Breast epithelium (tissue), 4 donors: ENCODE measurements at places on chromosomes 5 and 9.
A peak's percentile ranks its signal among the peaks of the same experiment; 100 is the strongest.

DNA sequence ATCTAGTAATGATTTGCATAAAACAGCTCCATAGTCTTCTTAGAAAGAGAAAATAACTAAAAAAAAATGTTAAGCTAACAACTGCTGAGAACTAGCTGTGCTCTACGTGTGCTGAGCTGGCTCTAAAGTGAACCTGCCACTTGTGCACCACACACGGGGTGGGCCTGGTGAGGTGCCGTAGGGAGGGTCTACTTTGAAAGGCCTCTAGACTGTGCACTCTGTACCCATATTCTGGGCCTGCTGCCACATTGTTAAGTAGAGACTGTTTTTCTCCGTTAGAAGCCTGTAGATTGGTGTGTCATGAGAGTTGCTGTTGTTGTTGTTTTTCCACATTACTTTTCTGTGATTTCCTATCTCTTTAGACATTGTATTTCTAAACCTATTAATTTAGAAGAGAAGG lies 93.9 kb downstream of the CD180 start:
- DNase-seq = no peak

GRCh38 chr9:100101608-100102007 lies 2.6 kb downstream of the INVS start:
- no peak for DNase-seq

DNA sequence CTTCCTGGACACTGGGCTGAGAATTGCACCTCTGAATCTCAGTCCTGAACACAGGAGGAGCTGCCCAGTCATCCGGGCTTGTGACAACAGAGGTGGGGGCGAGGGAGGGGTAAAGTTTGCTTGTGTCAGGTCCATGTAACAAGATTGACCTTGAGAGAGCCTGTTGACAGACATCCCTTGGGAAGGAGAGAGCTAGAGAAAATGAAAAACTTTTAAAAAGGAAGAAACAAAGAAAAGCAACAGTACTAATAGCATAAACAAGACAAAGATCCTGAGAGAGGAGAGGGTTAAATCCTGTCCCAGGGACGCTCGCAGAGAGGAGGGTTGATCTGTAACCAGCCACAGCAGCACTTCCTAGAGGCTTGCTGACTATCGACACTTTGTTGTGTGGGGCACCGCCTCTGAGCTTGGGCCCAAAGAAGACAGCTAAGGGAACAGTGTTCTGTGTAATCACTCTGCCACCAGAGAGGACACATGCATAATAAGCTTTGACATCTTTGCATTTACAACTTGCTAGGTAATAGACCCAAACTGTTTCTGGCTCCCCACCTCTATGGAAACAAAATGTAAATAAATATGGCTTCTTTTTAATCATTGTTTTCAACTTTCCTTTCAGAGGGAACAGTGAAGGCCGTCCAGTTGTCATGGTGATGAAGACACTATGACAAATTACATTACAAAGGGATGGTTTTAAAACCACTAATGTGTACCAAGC lies 363.7 kb downstream of the CSNK1G3 start:
- no peak for DNase-seq

- no peak for DNase-seq
These were observed 355.7 kb upstream of the ADAMTSL1 start for GRCh38 chr9:18118268-18118667.

DNA sequence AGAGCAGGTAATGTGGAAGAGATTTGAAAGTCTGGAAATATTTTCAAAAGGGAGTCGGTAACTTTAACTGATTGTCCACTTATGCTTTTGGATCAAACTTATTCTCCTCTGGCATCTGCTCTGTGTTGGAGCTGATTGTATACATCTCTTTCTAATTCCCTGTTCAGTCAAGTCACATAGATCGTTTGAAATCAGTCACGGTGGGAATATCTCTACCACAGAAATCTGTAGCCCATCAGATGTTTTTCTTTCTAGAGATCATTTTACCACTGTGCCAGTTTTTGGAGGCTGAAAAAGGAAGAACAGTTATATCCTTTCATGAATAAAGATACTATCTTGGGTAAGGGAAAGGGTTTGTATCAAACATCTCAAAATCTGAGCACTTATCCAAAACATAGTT lies 1853.3 kb downstream of the EFNA5 start:
- DNase-seq = no peak

- DNase-seq = no peak
These were observed 88.8 kb downstream of the CTNND2 start for GRCh38 chr5:11815481-11815880.

DNA sequence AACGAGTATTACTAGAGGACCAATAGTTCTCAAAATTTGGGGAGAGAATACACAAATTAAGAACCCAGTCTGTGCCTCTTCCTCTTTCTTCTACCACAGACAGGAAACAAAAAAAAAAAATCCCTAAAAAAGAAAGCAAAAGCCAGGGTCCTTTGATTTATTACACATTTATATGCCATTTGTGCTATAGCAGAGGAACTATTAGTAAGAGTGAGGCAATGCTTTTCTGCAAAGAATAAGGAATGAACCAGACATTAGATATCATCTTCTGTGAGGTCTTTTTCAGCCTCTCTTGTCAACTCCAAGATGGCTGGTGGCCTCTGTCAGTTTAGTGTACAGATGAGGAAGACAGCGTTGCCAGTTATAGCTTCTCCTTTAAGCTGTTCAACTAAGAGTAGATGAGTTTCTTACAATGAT lies 127.6 kb downstream of the RFX3 start:
- no peak for DNase-seq

- no peak for DNase-seq
These were observed 17.2 kb downstream of the EBF1 start for GRCh38 chr5:159082474-159082873.

DNA sequence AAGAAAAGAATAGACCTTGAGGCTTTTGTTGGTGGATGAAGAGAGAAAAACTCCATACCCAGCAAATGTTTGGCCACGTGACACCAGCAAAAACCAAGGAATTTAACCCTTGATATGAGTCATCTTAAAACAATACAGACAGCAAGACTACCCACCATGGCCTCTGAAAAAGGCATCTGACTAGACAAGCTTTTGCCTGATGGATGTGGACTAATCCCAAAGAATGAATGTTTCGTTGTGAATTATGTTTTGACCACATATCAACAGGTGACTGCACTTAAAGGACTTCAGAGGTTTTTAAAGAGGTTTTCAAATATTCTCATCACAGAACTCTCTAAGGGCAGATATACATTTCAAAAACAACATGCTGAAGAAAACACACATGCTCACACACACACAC lies 33.0 kb upstream of the SLC1A3 start:
- no peak for DNase-seq

DNA sequence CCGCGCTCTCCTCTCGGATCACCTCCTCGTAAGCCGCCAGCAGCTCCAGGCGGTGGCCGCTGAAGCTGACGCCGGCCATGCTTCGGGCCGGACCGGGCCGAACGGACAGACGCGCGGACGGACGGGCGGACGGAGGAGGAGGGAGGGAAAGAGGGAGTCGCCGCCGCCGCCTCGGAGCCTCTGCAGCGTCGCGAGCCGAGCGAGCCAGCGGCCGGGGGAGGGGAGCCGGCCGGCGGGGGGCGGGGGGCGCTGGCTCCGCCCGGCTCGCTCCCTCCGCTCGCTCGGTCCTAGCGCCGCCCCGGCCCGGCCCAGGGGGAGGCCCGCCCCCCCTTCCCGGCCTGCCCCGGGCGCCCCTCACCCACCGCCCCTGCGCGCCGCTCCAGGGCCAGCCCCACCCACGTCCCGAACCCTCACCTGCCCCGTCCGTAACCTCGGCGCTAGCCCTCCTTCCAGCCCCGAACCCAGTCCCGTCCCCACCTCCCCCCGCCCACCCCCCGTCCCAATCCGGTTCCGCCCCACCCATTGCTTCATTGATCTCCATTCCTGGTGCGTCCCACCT lies at the start of gene DBN1:
Gene DBN1, minus strand, starts transcription at position 192 of the 559 bp plus-strand sequence. Its CDS starts 113 bp downstream, at position 79.
- no peak for DNase-seq

GRCh38 chr5:173056783-173057061 lies 570 bp downstream of the CREBRF start:
- no peak for DNase-seq

- DNase-seq = no peak
These were observed 339.2 kb downstream of the GLIS3 start for GRCh38 chr9:3960661-3961144.

DNA sequence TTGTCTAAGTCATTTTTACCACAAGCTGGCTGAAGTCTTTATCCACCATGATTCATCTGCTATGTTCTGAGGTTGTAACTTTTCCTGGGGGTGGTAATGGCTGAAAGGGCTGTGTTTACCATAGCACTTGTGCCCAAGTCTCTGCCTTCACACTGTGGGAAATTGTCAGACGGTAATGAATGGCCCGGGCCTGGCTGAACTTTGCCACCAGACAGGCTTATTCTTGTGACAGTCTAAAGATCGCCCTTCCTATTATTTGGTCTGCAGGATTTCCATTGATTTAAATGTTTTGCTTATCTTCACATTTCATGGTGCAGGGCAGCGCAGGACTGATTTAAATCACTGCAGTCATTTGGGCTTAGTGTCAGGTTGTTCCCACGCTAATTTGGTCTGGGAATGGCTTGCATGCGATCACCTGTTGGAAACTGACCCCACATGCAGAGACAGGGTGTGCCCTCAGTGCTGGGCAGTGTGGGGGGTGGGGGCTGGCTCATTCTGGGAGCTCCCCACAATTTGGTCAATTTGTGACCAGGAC lies 109.3 kb upstream of the ICE1 start:
- no peak for DNase-seq

- no peak for DNase-seq
These were observed 36.4 kb upstream of the NKX2-5 start for GRCh38 chr5:173271419-173271818.

DNA sequence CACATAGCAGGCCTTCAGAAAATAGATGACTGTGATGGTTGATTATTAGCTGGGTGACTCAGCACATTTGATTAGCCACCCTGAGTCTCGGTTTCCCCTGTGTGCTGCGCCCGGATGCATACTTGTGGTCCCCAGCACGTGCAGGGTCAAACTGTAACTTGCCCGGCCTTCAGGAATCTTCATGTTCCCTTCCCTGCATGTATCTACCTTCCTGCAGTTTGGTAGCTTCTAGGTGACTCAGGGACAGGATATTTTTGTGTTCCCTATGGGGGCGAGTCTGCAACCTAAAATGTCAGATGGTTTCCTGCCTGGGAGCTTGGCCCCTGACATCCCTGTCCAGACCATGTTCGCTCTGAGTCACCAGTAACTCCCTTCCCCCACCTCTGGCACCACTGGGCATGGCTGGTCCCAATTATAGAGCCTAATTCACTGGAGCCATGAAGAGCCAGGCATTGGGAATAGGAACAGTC lies 13.2 kb downstream of the PTGS1 start:
- DNase-seq = no peak

GRCh38 chr5:170985486-170985885 lies 123.7 kb downstream of the RANBP17 start:
- no peak for DNase-seq

- no peak for DNase-seq
These were observed 38.0 kb downstream of the HMGXB3 start for GRCh38 chr5:150038547-150038946.

DNA sequence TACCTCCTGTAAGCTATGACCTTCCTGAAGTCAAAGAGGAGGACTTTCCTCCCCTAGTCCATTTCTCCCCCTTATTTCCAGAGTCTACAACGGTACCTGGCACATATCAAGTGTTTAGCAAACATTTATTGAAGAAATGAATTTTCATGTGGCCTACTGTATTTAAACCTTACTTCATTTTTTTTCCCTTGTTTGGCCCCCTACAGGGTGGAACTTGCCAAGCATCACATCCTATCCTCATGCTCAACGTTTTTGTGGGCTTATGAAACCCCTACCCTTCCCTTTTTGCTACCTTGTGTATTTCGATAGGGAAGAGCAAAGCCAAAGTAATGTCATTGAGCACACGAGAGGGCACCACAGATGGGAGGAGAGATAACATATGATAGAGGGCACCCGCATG lies 1857.8 kb upstream of the WWC1 start:
- no peak for DNase-seq

GRCh38 chr5:34676416-34676815 lies 20.3 kb downstream of the RAI14 start:
- DNase-seq = no peak

- DNase-seq = no peak
These were observed 196.3 kb downstream of the PAX5 start for GRCh38 chr9:36837431-36838405.

- DNase-seq = no peak
These were observed 325.1 kb upstream of the PRR16 start for GRCh38 chr5:120139039-120139438.

DNA sequence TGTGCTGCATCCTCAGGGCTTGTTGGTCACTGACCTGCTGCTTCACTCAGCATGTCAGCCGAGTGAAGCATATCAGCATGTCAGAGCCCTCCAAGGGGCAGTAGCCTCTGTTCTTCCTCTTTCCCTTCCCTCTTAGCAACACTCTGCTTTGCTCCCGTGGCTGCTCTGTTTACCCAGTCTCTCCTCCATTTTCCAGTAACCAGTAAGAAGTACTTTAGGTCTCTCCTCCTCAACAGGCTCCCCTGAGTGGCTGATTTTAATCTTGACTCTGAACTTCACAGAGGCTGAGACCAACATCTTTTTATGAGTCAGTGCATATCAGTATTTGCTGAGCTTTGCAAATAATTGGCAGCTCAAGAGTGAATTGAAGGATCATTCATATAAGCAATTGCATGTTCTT lies 18.6 kb upstream of the ADRB2 start:
- no peak for DNase-seq

- no peak for DNase-seq
These were observed 49.9 kb upstream of the SHB start for GRCh38 chr9:38118862-38119438.

GRCh38 chr5:176619203-176619568 lies 9.2 kb upstream of the GPRIN1 start:
- DNase-seq = peak; percentile 23

DNA sequence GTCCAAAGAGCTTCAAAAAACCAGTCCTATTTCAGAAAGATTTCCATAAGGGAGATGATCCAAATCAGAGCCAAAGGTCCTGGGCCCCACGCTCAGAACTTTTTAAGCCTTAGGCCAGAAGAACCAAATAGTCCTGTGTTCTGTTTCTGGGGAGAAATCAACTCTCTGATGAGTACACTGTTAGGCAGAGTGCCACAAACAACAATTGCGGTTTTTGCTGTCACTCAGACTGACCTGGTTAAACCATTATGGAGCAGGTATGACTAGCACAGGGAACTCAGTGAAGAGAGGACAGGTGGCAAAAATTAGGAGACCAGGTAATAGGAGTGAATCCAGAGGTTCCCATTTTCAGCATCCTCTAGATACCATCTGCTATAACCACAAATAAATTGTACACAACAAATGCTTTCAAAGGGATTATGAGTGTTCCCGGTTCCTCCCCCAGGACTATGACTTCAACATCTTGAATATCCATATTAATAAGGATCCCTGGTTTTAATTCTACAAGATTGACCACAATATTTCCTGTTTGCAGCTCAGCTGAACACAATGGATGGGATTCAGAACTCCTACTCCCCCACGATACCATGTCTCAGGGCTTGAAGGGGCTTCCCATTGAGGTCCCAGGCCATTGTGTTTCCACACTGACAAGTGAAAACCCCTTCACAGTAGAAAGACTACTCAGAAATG lies 52.1 kb upstream of the FREM1 start:
- DNase-seq = peak; percentile 60

- no peak for DNase-seq
These were observed 246.7 kb upstream of the COX7C start for GRCh38 chr5:86371061-86371460.

GRCh38 chr9:99180199-99180598 lies 41.5 kb downstream of the ALG2 start:
- no peak for DNase-seq

GRCh38 chr5:79086116-79086515 lies 16.5 kb downstream of the BHMT2 start:
- no peak for DNase-seq
